ENCODE measurements at places on chromosomes 4 and X. TPM values are rescaled to one million over a fixed set of nuclear protein-coding genes. Genes with fewer than 3 reads are reported as not detected.
A peak's percentile ranks its signal among the peaks of the same experiment; 100 is the strongest.

DNA sequence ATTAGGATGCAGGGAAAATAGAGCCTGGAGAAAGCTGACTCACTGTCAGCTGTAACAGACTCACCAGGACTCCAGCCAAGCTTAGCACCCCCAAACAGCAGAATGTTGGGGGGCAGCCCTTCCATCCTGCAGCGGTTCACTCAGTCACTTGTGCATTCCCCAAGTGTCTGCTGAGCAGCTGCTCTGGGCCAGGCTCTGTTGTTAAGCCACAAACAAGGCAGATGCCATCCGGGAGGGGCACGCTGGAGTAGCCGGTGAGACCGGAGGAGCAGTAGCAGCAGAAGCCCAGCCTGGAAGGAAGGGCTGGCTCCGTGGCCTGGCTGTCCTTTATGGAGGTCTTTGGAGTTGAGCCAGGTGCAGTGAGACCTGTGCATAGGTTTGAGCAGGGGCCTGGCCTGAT is 22.0 kb downstream of the CCNQ start:
- DNase-seq: no peak

DNA sequence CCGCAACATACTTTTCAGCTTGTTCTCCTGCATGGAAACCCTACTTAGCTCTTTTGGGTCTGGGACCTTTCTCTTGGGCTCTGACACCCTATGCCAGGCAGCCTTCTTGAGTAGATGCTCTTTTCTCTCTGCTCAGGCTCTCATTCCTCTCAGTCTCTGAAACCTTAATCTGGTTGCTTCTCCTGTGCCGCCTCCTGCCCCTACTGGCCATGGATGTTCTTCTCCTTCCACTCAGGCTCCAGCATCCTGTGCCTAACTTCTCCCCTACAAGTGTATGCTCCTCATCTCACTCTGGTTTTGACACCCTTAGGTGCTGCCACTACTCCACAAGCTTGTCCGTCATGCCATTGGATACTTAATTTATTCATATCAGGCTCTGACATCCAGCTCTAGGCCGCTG is 15.2 kb downstream of the BLTP1 start:
- DNase-seq: no peak

DNA sequence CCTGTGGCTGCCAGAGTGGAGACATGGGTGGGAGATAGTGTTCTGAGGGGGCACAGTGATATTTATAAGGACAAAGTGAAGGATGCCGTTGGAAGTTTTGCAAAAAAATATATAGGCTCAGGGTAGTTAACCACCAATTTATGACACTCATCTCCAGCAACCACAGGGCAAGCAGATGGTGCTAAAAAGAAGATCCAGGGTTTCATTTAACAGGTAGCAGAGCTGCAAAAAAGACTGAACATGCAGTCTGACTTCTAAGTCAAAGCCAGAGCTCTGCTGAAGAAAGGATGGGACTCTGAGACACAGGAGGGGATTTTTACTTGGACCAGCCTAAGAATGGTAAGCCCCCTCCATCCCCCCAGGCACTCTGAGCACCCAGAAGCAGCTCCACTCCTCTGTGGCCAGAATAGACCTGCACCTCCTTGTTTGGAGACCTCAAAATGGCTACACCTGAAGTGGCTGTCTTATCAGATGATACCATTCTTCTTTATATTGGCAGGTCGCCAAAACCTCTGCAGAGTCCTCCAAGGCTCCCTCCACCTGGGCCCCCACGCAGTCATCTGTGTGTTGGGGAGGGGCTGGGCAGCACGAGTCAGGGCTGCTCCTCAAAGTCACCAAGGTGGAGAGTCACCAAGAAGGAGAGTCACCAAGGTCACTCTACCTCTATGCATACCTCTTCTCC is 161.4 kb upstream of the FAM9B start:
- DNase-seq: no peak

- DNase-seq: no peak
These were observed 8.9 kb downstream of the PRRG3 start for GRCh38 chrX:151704041-151704663.

- no peak for DNase-seq
These were observed 681 bp upstream of the UPF3B start for GRCh38 chrX:119853444-119853843.

GRCh38 chrX:7111518-7111917 is 36.0 kb upstream of the STS start:
- DNase-seq: no peak

GRCh38 chr4:105708181-105709080 is at the start of the genes GSTCD and INTS12:
Gene GSTCD (plus strand): TSS chr4:105708784. CDS start chr4:105717614, 8,830 bp downstream.
Gene INTS12 (minus strand): TSS chr4:105708689. CDS start chr4:105700005, 8,684 bp downstream.
- peak; percentile 82 for DNase-seq

DNA sequence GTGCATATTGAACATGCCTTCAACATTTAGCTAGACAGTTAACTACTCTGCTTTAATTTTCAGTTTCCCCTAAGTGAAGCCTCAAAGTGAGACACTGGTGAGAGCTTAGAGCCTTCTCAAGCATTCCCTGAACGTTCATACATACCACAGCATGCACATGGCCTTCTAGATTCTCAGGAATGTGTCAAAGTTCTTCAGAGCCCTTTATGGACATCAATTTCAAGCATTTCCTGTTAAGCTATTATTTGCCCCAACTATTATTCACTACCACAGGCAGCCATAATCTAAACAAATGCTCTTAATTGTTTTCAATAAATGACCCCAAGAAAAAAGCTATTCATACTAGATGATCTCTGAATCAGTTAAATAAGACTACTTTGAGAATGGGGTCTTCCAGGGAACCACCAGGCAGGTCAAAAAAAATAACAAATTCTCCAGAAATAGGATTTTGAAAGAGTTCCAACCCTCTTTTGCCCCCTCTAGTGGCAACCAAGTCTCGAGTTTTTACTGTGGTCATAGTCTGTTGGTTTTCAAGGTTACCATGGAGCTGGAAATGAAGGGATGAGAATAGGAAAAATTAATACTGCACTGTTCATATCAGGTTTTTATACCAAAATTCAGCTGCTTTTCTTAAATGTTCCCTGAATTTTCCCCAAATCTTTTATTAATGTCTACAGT is 235.4 kb downstream of the RAB28 start:
- DNase-seq: no peak

DNA sequence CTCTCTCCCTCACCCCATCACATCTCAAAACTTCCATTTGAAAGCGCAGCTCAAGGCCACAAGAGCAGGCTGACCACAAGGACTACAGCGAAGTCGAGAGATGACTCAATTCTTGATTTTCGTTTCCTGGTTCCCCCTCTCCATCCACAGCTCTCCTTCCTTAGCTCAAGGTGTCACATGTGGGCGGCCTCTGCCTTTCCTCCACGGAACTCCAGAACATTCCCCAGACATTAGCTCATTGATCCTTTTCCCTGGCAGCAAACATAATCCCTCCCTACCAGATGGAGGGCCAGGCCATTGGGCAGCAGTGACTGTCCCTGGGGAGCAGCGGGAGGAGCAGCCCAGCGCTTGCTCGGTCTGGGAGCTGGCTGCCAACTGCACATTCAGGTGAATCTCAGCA is 56.3 kb downstream of the CCDC149 start:
- DNase-seq: no peak

DNA sequence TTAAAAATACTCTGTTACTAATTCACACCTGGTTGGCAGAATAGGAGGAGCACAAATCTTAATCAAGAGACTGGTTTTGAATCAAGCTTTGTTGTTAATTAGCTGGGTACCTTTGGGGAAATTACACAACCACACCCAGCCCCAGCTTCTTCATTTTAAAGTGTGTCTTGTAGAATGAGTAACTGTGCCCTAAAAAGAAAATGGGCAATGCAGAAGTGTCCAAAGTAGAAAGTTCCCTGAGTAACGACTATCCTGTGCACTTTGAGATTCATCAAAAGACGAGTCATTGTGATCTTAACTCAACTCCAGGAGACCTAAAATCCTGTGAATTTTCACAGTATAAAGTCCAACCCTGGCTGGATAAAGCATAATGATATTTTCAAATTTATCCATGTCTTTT is 792.3 kb upstream of the HS3ST1 start:
- no peak for DNase-seq

- DNase-seq: no peak
These were observed 1125.5 kb downstream of the FAT4 start for GRCh38 chr4:126440297-126440696.

GRCh38 chr4:94574050-94574449 is 122.3 kb downstream of the PDLIM5 start:
- DNase-seq: no peak

- DNase-seq: peak; percentile 9
These were observed 86.0 kb downstream of the RTL5 start for GRCh38 chrX:72045552-72046277.

DNA sequence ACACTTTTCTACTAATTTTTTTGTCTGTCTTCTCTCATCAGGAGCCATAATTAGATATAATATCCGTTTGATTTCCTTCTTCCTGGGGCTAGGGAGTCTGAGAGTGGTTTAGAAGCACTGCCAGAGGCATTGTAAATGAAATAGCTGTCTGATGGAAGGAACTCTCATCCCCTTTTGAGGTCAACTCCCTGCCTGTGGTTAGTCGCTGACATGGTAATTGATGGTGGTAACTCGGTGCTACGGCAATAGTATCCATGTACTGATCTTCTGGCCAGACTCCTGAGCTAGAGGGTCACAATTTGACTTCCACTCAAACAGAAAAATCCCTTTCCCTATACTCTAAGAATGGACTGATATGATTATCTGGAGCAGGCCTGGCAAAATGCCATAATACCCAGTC is 108.1 kb upstream of the TRPC5 start:
- DNase-seq: no peak

DNA sequence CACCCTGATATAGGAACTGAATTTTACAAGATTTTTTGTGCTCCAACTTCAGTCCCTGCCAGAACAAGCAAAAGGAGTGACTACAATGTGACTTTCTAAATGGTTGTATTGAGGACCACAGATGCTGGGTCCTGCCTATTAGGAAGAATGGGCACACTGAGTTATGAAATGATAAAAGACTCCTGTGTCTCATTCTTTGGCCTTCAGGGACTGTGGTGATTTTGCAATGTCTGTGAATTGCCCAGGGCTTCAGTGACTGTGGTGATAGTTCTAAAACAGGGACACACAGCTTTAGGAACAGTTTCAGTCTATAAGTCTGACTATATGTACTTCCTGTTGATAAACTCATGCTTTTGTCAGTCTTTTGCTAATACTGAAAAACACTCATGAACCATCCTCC is 210.2 kb downstream of the DMD start:
- no peak for DNase-seq

DNA sequence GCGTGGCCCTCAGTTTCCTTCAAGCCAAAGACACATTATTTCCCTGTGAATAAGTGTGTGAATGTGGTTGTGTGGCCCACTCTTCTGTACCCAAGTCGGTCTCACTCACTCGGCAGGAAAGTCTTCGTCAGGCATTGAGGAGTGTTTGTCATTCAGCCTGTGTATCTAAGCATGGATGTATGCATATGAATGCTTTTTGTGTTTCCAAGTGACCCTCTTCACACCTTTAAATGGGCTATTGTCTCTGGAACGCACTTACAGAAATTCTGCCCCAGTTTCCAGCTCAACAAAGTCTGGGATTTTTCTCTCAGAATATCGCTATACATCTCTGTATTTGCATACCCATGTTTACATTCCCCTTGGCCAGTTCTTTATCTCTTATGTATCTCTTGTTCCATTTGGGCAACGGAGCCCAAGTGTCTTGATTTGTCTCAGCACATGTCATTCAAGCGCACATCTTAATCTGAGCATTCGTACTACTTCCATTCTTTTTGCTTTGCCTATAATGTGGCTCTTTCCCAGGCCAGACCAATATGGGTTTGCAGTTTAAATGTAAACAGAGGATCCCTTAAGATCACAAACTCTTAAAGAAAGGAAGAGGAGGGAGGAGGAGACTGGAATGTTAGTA is 4.8 kb downstream of the BCOR start:
- no peak for DNase-seq

DNA sequence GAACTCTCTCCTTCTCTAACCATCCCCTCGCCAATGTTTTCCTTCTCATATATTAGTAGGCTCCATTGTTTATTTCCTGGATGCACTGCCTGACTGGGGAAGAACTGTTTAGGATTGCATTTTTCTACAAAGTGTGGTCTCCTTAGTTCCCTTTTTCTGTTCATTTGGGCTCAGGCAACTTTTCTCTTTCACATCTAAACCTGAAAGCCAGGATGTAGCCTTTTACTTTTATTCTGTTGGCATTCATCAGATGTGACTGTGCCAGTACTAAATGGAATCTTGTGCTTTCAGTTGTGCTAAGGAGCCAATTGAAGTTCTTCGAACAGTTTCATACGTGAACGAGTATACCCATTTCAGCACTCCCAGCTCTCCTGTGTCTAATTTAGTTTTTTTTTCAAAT is 59.8 kb downstream of the DDIT4L start:
- DNase-seq: no peak

- DNase-seq: peak; percentile 11
These were observed 14.3 kb upstream of the UVSSA start for GRCh38 chr4:1332686-1333085.

GRCh38 chr4:27886120-27886519 is 1025.5 kb downstream of the STIM2 start:
- no peak for DNase-seq

DNA sequence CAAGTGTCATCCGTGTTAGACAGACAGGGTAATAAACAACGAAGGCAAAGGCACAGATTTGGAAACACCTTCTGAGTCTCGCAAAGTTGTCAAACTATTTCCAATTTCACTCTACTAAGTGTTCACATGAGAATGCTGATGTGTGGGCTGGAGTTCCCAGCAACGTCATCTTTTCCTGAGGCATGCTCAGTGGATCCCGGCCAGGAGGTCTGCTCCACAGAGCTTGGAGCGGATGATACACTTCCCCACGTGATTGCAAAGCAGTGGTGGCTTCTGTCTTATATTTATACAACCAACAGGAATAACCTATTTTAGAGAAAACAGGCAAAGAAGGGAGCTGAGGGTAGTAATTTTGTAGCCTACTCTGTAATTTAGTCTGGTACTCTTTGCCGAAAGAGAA is 40.1 kb upstream of the PDK3 start:
- no peak for DNase-seq

GRCh38 chr4:70958681-70959080 is 34.8 kb upstream of the DCK start:
- DNase-seq: no peak

DNA sequence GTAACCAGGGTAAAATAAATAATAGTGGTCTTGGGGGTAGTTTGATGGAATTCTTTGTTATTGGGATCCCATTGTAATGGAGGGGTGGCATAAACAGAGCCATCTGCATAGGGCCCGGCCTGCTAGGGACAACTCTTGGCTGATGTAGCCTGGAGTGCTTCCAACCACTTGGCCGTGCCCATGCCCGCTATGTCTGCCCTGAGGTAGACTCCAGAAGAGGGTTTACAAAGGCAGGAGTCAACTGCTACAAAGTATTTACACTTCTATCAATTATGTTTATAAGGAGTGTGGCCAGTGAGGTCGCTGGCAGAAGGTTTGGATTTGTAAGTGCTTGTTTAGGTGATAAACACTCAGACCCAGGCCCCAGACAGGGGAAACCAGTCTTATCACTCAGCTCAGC is 8.1 kb downstream of the RASL11B start:
- no peak for DNase-seq

The TMPRSS11A gene
- not detected for total RNA-seq

The FATE1 gene
- total RNA-seq: not detected

The RIPPLY1 gene
- not detected for total RNA-seq

The DMRTC1 gene
- not detected for total RNA-seq

The PDLIM5 gene
- total RNA-seq: 130 TPM

The PAGE5 gene
- total RNA-seq: not detected

The CLNK gene
- total RNA-seq: not detected

The PF4V1 gene
- not detected for total RNA-seq

The C4orf36 gene
- total RNA-seq: 2.0 TPM

The EFHC2 gene
- 4.3 TPM for total RNA-seq

The FAT1 gene
- total RNA-seq: 73.2 TPM

The F8A2 gene
- total RNA-seq: not detected

The IBSP gene
- total RNA-seq: not detected

The GSPT2 gene
- total RNA-seq: not detected

The MID1 gene
- 57.0 TPM for total RNA-seq

The PROM1 gene
- total RNA-seq: not detected

Measured in PC-9 (cell line).